ENCODE measurements at places on chromosomes 5 and 9.

DNA sequence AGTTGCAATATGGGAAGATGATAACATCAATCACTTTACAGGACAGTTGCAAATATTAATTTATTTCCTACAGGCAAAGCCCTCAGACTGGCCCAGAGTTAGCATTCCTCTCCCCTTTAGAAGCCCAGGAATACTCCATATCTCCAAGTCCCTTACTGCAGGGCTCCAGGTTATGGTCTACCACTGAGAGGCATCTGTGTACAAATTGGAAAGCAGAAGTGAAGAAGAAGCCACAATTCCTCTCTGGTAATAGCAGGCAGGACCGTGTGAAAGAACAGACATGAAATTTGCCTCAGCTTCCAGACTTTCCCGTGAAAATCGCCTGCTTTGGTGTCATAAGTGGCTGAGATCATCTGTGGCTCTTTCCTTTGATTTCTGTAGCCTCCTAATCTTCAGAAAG lies 289.6 kb downstream of the GLIS3 start:
- DNase-seq = no peak

GRCh38 chr9:92064711-92065110 lies 50.5 kb downstream of the SPTLC1 start:
- no peak for DNase-seq

DNA sequence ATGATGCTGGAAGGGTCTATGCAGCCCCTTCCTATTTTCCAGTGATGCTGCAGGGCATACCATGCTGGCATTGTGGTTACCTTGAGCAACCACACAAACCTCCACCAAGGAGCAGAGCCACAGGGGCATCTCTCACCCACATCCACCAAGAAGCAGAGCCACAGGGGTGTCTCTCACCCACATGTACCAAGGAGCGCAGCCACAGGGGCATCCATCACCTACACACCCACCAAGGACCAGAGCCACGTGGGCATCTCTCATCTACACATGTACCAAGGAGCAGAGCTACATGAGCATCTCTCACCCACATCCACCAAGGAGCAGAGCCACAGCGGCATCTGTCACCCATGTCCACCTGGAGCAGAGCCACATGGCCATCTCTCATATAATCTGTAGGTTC lies 8.8 kb upstream of the GM2A start:
- no peak for DNase-seq

DNA sequence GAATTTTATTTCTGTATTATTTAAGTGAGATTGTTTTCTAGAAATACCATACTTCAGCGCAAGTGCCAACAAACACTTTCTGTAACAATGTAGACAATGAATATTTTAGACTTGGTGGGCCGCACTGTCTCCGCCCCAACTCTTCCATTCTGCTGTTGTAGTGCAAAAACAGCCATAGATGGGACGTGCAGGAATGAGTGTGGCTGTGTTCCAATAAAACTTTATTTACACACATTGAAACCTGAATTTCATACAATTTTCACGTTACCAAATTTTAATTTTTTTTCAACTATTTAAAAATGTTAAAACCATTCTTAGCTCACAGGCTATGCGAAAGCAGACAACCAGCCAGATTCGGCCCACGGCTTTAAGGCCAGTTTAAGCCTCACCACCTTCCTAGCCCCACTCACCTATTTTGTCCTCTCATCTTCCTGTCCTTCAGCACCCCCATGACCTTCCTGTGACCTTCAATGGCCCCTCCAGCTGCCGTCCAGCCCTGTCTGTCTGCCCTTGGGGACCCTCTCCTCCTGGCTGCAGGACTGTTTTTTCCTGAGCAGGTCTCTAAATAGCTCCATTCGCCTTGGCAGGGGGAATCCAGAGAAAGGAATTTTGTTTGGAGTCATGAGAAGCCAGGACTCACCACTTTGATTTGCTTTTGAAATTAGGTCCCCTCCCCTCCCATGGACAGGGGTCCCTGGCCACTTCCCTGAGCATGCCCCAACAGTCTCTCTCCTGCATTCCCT lies 11.2 kb upstream of the ANXA6 start:
- no peak for DNase-seq

DNA sequence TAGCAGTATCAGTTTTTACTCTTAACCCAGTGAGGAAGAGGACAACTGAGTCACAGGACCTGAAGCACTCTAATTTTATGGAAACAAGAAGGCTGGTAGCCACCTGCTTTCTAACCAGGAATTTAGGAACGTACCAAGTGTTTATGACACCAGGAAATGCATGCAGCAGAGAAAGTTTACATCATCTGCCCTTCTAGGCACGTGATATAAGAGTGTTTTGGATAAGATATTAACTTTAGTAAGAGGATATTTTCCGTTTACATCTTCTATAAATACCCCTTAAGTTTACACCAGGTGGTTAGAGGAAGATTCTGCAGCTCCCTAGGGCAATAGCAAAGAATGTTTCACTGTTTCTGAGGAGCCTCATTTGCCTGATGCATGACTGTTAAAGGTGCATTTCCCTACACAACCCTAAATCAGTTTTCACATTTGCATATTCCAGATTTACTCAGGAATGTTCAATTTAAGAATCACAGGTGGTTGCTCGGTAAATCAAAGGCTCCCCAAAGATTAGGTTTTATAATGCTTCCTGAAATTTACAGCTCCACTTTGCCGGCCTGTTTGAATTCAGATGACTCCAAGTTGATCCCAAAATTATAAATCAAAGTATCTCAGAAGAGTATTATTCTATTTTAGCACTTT lies 1.8 kb downstream of the TSC1 start:
- DNase-seq = no peak
